Psoas muscle (tissue), 8 donors: ENCODE measurements at places on chromosomes 5 and 9. TPM values are rescaled to one million over a fixed set of nuclear protein-coding genes. Genes with fewer than 3 reads are reported as not detected.
A peak's percentile ranks its signal among the peaks of the same experiment; 100 is the strongest.

DNA sequence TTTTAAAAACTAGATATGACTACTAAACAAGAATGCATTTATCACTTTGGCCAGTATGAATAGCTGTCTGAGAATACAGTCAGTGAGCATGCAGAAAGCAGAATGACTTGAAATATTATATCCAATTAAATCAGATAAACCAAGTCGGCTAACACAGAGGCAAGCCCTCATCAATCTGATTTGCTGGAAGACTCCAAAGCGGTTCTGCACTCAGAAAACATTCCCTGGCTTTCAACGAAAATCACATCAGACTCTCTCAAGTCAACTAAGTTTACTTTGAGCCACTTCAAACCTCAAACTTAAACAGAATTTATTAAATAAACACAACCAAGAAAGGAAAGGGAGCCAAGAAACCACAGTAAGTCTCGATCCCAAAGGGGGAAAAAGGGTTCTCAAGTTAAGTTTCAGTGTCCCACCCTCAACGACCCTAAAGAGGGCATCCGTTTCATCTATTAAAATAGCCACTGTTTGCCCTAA lies 1.4 kb downstream of the MYO10 start:
- no peak for DNase-seq

DNA sequence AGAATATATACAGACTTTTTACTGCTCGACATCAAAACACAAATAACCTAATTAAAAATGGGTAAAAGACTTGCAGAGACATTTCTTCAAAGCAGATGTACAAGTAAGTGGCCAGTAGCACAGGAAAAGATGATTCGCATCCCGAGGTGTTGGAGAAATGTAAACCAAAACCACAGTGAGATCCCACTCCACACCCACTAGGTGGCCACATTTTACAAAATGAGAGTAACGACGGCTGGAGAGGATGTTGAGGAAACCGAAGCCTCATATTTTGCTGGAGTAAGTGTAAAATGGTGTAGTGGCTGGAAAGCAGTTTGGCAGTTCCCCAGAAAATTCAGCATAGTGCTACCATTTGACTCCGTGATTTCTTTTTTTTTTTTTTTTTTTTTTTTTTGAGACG lies 21.3 kb upstream of the GBGT1 start:
- no peak for DNase-seq

DNA sequence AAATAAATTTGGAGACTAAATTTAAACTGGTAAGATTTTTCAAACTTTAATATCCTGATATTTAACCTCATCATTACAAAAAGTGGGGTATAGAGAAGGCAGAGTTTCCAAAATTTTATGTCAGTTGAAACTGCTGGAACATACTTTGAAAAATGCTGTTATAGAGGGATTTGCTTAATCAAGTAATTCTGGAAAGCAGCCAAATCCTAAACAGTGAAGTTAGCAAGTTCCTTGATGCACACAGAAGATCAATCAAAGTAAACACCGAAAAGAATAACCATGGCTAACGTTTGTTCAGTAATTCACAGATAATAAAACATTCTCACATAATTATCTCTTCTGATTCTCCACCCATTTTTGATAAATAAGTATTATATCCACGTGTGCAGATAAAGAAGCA lies 8.1 kb upstream of the PRR16 start:
- no peak for DNase-seq

- DNase-seq: peak; percentile 59
Observed at GRCh38 chr9:87518702-87519335, 21.2 kb downstream of the DAPK1 start.

- DNase-seq: no peak
Observed at GRCh38 chr5:100877274-100877673, 25.8 kb downstream of the ST8SIA4 start.

DNA sequence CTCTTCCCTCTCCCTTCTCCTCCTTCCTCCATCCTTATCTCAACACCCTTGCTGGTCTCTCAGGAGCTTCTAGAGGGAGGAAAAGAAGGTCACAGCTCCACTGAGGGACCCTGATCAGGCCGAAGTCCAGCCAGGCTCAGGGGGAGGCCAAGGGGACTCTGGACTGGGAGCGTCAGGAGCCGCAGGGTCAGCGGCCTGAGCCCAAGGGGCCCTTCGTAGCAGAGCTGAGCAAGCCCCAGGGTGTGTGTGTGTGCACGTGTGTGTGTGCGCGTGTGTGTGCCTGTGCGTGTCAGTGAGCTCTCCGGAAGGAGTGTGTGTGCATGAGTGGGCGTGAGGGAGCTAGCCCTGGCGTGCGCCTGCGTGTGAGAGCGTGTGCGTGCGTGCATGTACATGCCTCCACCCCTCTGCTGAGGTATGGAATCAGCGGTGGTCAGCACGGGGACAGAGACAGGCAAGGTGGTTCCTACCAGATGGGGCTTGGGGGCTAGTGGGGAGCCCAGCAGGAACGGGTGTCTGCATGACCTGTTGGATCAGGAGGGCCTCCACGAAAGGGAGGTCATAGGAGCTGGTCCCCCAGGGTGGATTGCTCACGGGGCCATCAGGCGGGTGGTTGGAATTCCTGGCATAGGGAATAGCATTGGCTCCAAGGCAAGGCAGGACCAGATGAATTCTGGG lies 10.0 kb upstream of the AGPAT2 start:
- DNase-seq: no peak

GRCh38 chr5:145244251-145244650 lies 590.9 kb downstream of the PRELID2 start:
- no peak for DNase-seq

GRCh38 chr5:177309351-177310191 lies 2.1 kb downstream of the MXD3 start:
- DNase-seq: peak; percentile 65

DNA sequence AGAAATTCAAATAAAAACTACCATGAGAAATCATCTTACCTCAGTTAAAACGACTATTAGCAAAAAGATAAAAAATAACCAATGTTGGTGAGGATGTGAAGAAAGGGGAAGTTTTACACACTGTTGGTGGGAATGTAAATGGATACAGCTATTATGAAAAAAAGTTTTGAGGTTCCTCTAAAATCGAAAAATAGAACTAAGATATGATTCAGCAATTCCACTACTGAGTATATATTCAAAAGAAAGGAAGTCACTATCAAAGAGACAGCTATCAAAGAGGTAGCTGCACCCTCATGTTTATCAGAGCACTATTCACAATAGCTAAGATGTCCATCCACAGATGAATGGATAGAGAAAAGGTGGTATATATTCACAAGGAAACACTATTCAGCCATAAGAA lies 1888.4 kb downstream of the MAT2B start:
- no peak for DNase-seq

DNA sequence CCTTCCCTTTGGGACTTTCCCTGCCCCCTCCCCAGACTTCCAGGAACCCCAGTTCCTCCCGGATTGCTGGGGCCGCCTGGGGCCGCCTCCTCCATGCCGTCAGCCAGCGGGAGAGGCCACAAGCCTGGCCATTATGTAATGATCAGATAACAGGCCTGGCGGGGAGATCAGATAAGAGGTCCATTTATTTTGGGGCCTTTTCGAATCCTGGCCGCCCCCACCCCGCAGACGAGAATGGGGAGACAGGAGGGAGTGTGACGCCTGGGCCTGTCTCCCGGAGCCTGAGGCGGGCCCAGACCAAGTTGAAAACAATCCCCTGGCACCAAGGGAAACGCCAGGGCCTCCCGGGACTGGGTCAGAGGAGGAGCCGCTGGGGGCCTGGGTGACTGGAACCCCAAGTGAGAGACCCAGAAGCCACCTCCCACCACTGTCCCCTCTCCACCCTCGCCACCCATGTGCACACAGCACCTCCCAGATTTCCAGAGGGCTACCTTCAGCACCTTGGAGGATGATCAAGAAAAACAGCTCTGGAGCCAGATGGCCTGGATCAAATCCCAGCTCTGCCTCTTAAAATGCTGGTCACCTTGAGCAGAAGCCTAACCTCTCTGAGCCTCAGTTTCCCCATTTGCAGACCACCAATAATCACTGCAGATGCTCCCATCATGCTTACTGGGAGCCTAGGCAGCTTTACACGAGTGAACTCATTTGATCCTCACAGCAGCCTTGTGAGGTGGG lies 7.8 kb downstream of the ENG start:
- no peak for DNase-seq

GRCh38 chr5:2023196-2023595 lies 140.5 kb upstream of the IRX4 start:
- DNase-seq: no peak

Gene UAP1L1
- 2.4 TPM for polyA plus RNA-seq

Gene PRDM9
- not detected for polyA plus RNA-seq

Gene PIP5K1B
- 0.48 TPM for polyA plus RNA-seq

Gene ZDHHC11B
- 0.38 TPM for polyA plus RNA-seq

Gene ACTBL2
- polyA plus RNA-seq: not detected
